NCI-H460 (cell line): ENCODE measurements at places on chromosomes 2 and 18. TPM values are rescaled to one million over a fixed set of nuclear protein-coding genes. Genes with fewer than 3 reads are reported as not detected.

The TDRD15 gene
- total RNA-seq = not detected in 2 replicates

The SCRN3 gene
- total RNA-seq = 22.3 and 30.3 TPM in 2 replicates

The FAM237A gene
- not detected in 2 replicates for total RNA-seq

The GPR55 gene
- total RNA-seq = 0.07 TPM in 1 of 2 replicates, not detected in the other

The ANKRD30BL gene
- not detected in 2 replicates for total RNA-seq

The TEX44 gene
- not detected in 2 replicates for total RNA-seq

GRCh38 chr2:170736628-170737027 is 21.5 kb downstream of the SP5 start:
- DNase-seq = no peak

- no peak for DNase-seq
Observed at GRCh38 chr2:23468474-23469141, 83.6 kb downstream of the KLHL29 start.

GRCh38 chr2:121575800-121576199 is 45.1 kb downstream of the RNU4ATAC start:
- no peak for DNase-seq

DNA sequence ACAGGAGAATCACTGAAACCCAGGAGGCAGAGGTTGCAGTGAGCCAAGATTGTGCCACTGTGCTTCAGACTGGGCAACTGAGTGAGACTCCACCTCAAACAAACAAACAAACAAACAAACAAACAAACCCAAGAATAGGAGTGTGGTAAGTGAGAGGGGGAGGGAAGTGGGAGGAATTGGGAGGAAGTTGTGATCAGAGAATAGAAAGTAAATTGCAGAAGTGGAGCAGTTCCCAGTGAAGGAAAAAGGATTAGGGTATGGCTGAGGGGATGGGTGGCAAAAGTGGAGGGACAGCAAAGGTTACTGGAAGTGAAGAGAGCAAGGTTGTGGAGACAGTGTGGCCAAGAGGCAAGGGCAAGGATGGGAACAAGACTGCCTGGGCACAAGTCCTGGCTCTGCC is 41.1 kb upstream of the C1GALT1C1L start:
- DNase-seq = no peak

- DNase-seq = no peak
Observed at GRCh38 chr2:240948905-240949790, 43.0 kb downstream of the CROCC2 start.

GRCh38 chr18:39596891-39597290 is 2031.3 kb upstream of the CELF4 start:
- DNase-seq = no peak

- DNase-seq = peak; percentile 25
Observed at GRCh38 chr18:44679914-44680272, 795 bp upstream of the SETBP1 start.

GRCh38 chr2:176079831-176080539 is 3.8 kb downstream of the EVX2 start:
- peak; percentile 33 for DNase-seq

DNA sequence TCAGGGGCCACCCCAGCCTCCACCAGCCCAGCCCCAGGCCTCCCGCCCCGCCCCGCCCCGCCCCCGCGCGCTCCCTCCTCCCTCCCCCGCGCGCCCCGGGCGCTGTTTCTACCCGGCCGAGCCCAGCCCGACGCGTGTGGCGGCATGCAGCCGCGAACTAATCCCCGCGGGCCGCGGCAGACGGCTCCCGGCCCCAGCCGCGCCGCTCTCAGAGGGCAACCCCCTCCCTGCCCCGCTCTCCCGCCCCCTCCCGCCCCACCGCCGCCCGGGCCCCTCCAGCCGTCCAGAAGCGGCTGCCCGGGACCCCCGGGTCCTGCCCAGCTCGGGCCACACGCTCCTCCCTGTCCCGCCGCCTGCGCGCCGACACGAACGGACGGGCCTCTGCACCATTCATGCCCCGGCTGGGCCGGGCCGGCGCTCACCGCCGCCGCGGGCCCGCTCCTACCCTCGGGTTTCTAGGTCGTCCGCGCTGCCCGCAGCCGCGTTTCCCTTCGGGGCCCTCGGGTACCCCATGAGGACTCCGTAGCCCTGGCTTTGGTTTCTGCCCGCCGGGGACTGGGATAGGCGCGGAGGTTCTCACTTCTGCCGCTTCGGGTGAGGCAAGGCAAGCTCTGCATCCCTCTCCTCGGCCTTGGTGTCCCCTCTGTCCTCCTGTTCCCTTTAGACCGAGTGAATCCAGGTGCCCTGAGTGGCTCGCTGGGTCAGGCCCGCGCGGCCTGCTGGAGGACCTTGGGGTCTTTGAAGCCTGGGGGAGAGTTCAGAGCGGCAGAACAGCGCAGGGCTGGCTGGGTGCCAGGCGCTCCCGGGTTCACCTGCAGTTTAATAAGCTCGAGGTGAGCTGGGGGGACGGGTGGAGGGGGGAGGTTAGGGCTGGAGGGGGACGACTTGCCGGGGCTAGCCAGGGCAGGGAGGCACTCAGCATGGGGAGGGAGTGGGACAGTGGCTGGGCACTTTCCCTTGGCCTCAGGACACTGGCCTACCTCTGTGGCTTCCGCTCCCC is 3.1 kb downstream of the WNT10A start:
- no peak for DNase-seq

GRCh38 chr2:197633109-197633657 is 42.2 kb downstream of the RFTN2 start:
- no peak for DNase-seq

DNA sequence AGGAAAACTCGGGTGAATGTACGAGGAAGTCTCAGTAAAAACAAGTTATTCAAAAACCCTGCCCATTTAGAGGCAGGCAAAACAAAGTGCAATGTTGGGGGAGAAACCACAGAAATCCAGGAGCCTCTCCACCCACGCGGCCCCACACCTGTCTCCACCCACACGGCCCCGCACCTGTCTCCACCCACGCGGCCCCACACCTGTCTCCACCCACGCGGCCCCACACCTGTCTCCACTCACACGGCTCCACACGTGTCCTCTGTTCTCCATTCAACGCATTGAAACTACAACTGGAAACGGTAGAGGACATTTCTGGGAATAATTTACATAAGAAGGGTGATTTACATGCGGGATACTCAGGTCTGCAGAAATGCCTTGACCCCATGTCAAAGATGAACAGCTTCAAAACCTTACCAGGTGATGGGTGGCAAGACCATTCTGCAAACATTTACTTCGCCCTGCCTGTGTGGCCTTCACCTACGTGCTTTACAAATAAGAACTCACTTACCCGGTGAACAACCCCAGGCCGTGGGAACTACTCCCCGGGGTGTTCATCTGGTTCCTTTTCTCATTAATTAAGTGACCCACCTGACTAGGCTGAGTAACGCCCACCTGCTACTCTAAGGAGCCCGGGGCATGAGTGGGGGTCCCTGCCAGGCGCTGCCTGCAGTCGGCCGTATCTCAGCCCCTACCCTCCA is 100.4 kb downstream of the EIPR1 start:
- DNase-seq = no peak
